HL-60 (cell line): ENCODE measurements at places on chromosomes 7 and 10.

- DNase-seq, result no peak
Measured at GRCh38 chr10:3976718-3977117, 191.7 kb upstream of the KLF6 start.

DNA sequence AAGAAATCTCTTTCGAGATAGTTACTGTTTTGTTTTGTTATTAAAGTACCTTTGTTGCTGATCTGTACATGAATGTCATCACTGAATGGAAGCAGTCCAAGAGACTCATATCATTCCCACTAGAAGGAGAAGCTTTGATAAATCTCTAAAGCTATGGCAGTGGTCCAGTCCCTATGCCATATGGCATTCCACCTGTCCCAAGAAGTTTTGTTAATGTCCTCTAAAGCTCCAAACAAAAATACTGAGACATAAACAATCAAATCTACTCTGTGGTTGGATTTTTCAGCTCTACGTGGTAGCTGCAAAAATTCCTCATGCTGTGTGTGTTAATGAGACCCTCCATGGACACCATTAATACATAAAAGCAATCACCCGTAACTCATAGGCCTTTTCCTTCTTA, 94.1 kb downstream of the LRRN3 start:
- DNase-seq, result no peak

GRCh38 chr10:124035928-124036558, 57.4 kb downstream of the CHST15 start:
- peak; percentile 95 for DNase-seq

GRCh38 chr7:22143491-22143890, 197.8 kb upstream of the CDCA7L start:
- no peak for DNase-seq

GRCh38 chr10:89431977-89432376, 17.6 kb downstream of the IFIT5 start:
- no peak for DNase-seq

- DNase-seq, result no peak
Measured at GRCh38 chr7:50502001-50502684, 52.0 kb upstream of the FIGNL1 start.

GRCh38 chr7:111734954-111735660, 172.8 kb upstream of the IMMP2L start:
- no peak for DNase-seq

GRCh38 chr10:122466951-122467381, 5.6 kb downstream of the HTRA1 start:
- no peak for DNase-seq

DNA sequence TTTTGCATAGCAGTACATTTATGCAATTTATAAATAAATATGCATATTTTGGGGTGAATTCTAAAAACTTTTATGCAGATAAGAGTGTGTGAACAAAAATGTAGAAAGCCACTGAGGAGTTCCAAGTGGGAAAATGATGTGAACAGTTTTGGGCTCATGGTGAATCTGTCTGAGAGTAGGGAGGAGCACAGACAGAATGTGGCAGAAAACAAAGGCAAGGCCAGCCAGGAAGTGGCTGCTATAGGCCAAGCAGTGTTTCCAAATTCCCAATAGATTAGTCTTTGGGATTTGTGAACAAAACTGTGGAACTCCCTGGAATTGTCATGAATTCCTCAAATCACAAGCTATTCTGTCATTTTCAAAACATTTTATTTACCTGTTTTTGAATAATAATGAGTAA, 73.6 kb upstream of the AMPH start:
- no peak for DNase-seq

GRCh38 chr7:36131026-36131425, 22.0 kb upstream of the EEPD1 start:
- no peak for DNase-seq

DNA sequence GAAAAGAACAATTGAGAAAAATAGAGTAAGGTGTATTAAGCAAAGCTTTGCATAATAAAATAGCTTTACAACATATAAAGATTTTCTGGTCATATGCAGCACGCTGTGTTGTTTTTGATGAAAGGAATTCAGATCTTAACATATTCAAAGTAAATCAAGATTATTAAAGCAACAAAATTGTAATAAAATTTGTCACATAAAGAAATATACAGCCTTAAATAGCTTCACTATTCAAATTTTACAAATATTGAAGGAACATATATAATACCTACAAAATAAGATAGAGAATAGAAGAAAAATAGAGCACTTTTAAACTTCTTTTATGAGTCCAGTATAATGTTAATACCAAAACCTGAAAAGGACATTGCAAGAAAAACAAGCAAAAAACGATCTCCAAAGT, 749.1 kb upstream of the POT1 start:
- no peak for DNase-seq

GRCh38 chr10:122029499-122030199, 40.7 kb downstream of the TACC2 start:
- no peak for DNase-seq

GRCh38 chr7:128904381-128905197, 5.9 kb downstream of the KCP start:
- DNase-seq, result no peak

- DNase-seq, result no peak
Measured at GRCh38 chr7:1693419-1693990, 23.4 kb downstream of the ELFN1 start.

- no peak for DNase-seq
Measured at GRCh38 chr7:6346581-6346980, 74.2 kb upstream of the CYTH3 start.

DNA sequence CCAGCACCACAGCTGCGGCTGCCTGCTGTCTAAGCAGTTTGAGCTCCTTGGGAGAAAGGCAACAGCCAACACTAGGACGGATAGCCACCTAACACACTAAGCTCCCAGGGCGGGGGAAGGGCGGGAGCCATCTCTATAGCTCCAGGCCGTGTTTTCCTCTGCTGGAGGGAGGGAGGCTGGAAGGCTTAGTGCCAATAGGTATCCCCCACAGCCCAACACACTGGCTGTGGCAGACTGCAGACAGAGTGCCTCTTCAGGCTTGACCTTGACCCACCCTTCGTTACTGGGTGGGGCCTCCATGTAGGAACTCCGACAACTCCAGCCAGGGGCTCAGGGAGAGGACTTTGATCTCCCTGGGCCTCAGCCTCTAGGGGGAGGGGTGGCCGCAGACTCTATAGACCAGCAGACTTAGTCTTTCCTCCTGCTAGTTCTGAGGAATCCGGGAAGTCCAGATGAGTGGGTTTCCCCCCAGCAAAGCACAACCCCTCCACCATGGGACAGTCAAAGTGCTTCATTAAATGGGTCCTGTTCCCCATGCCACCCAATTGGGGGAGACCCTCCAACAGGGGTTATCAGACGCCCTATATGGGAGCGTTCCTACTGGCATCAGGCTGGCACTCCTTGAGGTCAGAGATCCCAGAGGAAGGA, 314.4 kb upstream of the MKI67 start:
- no peak for DNase-seq

DNA sequence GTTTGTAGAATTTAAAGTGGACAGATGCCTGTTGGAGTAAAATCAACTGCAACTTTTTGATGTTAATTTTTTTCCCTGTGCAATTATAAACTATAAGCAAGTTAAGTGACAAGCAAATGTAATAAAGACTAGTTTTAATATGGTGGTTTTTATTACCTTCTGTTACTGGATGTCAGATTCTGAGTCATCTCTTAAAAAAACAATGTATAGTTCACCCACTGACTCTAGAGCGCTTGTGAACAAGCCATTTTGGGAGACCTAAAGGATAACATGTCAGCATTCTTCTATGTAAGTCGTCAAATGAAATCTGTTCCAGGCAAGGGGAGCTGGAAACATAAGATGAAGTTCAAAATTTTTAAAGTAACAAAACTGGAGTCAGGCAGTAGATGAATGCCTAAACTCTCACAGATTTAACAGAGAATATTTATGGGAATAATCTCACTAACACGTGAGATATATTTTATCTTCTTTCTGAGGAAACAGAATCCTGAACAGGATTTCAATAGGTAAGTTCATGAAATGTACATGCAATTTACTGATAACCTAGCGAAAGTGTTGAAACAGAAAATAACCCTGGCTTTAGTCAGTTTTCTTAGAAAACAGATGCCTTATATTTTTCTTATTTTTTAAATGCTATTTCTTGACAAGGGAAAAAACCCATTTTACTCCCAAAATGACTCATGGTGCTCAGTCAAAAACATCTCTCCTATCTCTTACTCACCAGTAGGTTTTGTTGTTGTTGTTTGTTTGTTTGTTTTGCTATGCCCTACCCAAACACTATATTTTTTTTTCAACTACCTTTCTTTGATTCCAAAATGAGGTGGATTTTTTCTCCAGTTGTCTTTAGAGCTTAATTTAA, 91.7 kb downstream of the SLC39A12 start:
- no peak for DNase-seq

- no peak for DNase-seq
Measured at GRCh38 chr10:66538908-66539307, 386.9 kb upstream of the LRRTM3 start.

GRCh38 chr7:25454562-25455041, 226.3 kb upstream of the NPVF start:
- DNase-seq, result no peak

- DNase-seq, result peak; percentile 54
Measured at GRCh38 chr10:103800789-103801540, 54.4 kb downstream of the SH3PXD2A start.

GRCh38 chr7:6442114-6442513, 5.6 kb downstream of the DAGLB start:
- DNase-seq, result peak; percentile 64

DNA sequence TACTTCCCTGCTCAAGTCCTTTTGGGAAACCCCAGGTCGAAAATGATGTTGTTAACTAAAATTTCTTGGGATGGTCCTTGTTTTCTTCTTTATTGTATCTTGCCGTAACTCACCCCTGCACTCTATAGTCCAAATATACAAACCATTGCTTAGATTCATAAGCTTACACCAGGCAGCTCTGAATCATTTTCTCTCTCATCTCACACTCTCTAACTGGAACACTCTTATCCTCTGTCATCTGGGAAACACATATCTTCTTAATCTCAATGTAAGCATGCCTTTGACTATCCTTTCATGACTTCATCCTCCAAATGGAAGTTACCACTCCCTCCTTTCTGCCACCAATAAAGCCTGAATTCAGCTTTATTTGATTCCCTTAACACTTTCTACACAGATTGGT, 175.8 kb upstream of the ANK3 start:
- no peak for DNase-seq

GRCh38 chr10:34899161-34899560, 84.1 kb upstream of the PARD3 start:
- no peak for DNase-seq

DNA sequence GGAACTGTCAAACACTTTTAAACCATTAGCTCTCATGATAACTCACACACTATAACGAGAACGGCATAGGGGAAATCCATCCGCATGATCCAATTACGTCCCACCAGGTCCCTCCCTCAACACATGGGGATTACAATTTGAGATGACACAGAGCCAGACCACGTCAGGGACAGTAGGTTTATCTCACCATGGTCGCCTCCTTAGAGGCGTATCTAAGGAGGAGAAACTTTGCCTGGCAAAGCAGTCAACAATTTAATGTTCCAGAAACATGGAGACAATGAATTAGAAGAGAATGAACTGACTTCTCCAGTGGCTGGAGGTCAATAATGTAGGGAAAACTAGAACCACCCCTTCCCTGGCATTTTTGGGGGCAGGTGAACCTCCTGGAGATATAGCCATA, 488.4 kb upstream of the AUTS2 start:
- DNase-seq, result no peak

GRCh38 chr7:15306296-15306695, 255.5 kb downstream of the AGMO start:
- no peak for DNase-seq

GRCh38 chr10:74202356-74202755, 51.3 kb downstream of the ADK start:
- DNase-seq, result no peak

- DNase-seq, result no peak
Measured at GRCh38 chr7:27936047-27936767, 196.2 kb downstream of the TAX1BP1 start.

- no peak for DNase-seq
Measured at GRCh38 chr7:135723411-135723810, 4.6 kb downstream of the SLC13A4 start.

DNA sequence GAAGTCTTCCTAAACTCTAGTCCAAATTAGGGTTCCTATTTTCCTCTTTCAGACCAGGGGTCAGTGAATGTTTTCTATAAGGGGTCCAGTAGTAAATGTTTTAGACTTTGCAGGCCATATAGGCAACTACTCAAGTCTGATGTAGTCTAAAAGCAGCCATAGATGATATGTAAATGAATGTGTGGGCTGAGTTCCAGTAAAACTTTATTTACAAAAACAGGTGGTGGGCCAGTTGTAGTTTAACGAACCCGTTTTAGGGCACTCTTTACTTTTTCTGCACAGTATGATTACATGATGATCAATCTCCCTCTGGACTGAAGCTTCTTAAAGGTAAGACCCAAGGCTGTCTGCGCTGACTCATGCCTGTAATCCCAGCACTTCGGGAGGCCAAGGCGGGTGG, 243.6 kb downstream of the CAMK1D start:
- DNase-seq, result no peak

GRCh38 chr7:44112997-44113763, 9.0 kb downstream of the AEBP1 start:
- DNase-seq, result no peak

DNA sequence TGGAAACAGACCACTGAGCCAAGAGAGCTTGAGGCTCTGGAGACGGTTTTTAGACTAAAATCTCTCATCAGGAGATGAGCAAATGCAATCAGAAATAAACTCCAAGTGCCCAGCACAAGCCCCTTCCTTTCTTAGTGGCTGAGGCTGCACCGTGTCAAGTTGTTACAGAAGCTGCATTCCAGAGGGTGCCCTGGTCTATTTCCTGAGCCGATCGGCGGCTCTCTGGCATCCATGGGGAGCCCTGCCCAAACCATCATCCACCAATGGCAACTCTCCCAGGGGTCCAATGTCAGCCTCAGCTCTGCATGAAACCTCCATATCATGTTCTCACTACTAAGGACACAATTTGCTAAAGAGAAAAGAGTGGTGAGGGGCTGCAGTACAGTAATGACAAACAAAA, 89.6 kb downstream of the SVIL start:
- DNase-seq, result no peak

- DNase-seq, result no peak
Measured at GRCh38 chr7:16847381-16847860, 34.4 kb downstream of the AGR3 start.

GRCh38 chr10:59907918-59908807, 1.8 kb upstream of the CCDC6 start:
- peak; percentile 51 for DNase-seq

DNA sequence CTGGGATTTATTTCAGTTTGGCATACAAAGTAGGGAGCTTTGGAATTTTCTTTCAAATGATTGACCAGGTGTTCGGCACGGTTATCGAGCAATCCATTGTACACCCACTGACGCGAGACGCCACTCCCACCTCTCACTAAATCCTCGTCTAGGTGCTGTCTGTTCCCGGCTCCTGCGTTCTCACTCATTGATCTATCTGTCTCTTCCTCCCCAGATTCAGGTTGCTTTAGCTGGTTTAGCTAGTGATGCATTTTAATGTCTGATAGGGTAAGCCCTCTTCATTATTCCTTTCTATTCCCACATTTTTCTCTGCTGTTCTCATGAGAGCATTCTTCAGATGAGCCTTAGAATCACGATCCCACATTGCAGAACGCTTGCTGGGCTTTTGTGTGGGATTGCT, 91.7 kb downstream of the ELFN1 start:
- DNase-seq, result no peak
